ENCODE measurements at places on chromosomes 3 and 15.

GRCh38 chr3:178103140-178103539, 433.1 kb upstream of the KCNMB2 start:
- no peak for DNase-seq

DNA sequence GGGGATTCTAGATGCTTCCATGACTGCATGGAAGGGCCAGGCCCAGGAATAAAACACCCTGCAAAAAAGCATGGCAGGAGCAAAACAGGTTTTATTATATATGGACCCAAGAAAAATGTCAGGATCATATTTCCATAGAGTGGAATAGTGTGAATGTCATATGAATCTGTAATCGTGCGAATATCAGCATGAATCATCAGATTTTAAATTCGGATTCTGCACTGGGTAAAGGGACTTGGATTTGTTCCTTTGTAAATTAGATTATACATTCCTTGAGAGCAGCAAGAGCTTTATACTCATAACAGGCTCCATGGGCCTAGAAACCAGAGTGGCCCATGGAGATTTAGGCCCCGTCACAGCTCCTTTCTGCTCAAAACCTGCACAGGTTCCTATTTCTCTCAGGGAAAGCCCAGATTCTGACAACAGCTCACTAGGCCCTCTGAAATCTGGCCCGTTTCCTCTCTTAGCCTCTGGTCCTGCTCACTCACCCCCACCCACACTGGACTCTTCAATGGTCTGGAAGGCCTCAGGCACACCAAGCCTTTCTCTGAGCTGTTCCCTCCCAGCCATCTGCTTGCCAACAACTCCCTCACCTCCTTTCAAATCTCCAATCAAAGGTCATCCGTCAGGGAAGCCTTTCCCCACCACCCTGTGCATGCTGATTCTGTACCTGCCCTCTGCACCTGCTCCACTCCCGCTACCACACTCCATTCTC, 76.0 kb downstream of the FEM1B start:
- no peak for DNase-seq

DNA sequence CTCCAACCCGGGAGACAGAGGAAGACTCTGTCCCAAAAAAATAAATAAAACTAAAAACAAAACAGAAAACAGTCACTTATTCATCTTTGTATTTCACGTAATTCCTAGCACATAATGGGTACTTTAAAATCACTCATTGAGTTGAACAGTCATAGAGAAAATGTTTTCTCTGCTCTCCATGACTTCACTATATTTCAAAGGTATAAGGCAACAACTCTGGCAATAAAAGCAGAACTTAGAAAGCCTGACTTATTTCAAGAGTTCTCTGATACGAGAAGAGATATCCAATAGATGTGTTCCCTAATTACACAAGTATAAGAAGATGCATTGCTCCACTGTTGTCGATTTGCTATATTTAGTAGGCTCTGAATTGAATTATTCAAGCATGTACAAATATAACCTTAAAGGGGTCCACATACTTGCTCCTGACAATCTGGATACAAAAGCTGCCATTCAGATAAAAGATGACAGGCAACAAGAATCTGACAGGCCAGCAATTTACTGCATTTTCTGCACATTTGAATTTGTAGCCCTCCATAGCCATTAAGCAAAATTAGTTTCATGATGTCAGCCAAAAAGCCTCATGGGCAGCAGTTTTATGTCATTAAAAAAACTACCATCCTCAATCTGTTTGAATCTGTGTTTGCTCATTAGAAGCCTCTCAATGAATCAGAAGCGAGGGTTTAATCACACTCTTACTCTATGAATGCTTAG, 47.9 kb downstream of the PEAK1 start:
- DNase-seq: no peak

DNA sequence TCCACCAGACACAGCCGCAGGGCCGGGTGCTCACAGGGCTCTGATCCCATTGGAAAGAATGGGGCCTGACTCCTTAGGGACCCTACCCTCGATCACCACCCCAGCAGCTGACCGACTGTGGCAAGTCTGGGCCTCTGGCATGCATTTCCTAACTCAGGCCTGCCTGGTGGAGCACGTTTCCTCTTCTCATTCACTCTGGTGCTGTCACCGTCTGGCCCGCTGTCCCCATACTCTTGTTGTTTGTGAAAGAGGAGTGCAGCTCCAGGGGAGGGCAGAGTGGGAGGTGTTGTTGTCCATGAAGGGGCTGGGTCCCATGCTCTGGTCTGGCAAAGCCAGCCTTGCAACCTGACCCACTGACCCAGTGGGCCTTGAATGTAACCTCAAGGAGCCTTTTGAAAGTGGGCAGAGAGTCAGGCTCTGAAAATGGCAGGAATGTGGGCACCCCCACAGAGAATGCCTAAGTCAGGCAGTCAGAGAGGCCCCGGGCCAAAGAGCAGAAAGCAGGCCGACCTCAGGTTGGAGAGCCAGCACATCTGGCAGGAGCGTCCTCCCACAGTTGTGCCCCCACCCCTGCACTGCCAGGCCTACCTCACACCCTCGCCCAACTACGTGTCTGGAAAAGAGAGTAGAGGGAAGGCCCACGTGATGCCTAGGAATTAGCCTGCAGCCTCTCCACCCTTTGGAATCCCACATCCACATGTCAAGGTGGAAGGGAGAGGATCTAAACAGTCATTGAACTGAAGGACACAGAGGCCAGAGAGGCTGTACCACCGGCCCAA, 10.9 kb downstream of the SEMA7A start:
- DNase-seq: no peak

GRCh38 chr15:68277131-68277602, 378 bp upstream of the FEM1B start:
- no peak for DNase-seq

GRCh38 chr3:194779729-194780224, 94.1 kb downstream of the FAM43A start:
- DNase-seq: no peak

DNA sequence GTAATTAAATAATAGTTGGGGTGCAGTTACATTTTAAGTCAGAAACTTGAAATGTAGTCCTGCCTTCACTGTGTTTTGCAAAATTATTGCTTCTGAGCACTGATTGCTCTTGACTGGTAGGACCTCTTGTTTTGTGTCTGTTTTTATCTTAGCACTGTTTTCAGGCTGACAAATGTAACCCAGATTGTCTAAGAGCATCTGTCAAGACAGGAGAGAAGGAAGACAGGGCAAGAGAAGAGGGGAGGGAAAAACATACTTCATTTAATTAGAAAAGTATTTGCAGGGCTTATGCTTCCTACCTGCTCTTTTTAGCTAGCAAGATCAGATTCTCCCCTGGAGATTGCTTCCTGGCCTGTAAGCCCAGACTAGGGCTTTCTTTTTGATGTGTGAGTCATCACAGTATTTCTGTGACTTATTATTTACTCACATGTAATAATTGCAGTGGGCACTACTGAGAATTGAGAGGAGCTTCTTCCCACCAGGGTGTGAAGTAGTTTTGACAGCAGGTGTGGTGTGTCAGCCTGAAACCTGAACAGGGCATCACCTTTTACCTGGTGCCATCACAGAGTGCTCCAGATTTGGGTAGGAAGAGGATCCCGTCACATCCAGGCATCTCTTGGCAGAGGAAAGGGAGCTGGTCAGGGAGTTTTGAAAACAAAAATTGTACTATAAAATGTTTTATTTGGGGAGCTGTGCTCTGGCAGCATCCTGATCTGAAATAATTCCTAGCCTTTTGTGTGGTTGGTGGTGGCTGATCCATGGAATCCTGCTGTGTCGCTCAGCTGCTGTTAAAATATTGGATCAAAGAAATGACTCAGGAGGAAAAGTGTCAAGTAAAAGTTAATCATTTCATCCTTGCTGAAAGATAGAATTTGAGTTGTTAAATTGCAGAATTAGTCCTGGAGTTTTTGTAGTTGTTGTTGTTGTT, 98.2 kb downstream of the TMEM108 start:
- no peak for DNase-seq

GRCh38 chr15:90334304-90334731, 17.8 kb upstream of the ZNF774 start:
- no peak for DNase-seq

DNA sequence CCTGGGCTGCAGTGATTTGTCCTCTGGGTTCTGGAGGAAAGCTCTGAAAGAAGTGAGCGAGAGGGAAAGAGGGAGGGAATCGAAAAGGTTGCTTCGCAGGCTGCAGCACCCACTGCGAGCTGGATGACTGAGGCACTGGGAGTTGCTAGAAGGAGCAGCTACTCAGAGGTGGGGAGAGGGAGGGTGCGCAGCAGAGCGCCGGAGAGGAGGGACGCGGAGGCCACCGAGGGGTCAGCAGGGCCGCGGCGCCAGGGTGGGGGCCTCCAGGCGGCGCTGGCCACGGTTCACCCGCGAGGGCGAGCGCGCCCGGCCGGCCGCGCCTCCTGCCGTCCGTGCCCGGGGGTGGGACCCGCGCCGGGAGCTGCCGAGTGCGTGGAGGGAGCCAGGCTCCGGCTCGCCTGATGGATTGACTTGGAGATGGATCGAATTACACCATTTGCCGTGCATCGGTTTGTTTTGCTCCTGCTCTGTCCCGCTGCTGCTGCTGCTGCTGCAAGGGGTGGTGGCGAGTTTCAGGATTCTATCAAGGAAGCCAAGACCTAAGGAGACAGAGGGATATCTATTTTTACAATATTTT, at the start of gene SEMA6D:
SEMA6D (plus strand) TSS at position 470 of the 577 bp plus-strand sequence. CDS start 42,294 bp downstream, outside the sequence.
- DNase-seq: no peak

GRCh38 chr15:29844290-29844903, 22.1 kb upstream of the TJP1 start:
- DNase-seq: no peak

GRCh38 chr3:138200424-138200823, 13.3 kb downstream of the ARMC8 start:
- no peak for DNase-seq

DNA sequence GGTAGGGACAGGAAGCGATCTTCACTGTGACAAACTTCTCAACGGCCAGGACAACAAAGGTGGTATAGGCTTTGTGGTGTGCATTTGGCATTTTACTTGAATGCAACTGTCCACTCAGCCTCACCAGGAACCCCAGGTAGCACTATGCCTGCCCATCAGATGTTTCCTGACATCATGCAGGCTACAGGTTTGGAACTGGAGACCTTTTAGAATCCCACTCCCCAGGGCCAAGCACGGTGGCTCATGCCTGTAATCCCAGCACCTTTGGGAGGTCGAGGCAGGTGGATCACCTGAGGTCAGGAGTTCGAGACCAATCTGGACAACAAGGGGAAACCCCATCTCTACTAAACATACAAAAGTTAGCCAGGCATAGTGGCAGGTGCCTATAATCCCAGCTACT, 9.6 kb downstream of the STARD5 start:
- no peak for DNase-seq

DNA sequence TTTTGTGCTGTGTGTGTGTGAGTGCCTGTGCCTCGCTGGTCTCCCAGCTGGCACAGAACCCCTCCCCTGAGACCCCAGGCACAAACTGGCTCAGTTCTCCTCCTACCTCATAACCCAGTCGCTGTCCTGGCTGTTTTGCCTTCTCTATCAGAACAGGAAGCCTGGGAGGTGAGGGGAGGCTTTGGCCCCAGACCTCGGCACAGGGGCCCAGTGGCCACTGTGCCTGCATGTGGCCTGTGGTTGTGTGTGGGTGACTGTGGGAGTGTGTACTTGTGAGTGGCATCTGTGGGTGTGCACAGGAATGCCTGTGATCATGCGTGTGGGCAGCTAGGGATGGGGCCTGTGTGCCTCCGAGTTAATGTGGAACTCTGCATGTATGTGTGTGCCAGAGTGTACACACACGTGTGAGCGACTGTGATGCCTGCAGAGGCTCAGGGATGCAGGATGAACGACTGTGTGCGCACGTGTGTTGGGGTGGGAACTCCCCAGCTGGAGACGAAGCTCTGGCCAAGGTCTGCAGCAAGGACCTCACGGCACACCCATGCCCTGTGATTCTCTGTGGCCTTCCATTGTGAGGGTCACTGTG, 32.3 kb downstream of the PSTPIP1 start:
- DNase-seq: no peak

DNA sequence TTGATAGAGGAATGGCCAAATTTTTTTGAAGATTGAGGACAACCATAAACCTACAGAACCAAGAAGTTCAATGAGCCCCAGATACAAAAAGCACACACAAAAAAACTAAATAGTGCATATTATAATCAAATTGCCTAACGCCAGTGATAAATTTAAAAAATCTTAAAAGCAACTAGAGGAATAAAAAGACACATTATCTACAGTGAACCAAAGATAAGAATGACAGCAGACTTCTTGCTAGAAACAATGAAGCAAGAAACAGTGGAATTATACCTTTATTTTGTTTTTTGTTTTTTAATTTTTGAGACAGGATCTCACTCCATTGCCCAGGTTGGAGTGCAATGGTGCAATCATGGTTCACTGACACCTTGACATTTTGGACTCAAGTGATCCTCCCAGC, 9.9 kb upstream of the SAMD7 start:
- DNase-seq: no peak

DNA sequence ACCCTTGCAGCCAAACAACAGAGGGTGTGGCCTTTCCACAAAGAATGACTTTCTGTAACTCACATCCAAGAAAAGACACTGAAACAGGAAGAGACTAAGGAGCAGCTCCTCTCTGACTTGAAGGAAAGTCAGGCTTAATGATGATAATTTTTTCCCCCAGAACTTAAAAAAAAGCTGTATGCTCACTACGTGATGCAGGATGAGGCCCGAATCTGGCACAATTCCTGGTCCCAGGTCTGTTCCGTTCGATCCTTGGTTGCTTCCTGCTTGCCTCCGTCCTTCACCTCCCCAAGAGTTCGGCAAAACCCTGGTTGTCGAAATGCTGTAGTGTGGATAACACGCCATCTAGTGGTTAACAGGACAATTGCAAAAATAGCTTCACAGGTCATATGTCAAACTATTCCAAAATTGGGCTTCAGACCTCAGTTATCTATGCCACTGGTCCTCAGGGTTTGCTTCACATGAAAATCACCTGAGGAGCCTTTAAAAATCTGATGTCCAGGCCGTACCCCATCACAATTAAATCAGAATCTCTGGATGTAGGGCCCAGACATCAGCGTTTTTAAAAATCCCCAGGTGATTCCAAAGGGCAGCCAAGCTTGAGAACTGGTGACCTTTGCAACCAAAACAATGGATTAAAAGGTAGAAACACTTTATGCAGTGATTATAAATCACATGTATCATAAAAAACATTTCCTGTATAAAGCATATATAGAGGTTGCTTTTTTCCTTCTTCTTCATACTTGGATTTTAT, 28.1 kb upstream of the SYNM start:
- DNase-seq: peak; percentile 78

DNA sequence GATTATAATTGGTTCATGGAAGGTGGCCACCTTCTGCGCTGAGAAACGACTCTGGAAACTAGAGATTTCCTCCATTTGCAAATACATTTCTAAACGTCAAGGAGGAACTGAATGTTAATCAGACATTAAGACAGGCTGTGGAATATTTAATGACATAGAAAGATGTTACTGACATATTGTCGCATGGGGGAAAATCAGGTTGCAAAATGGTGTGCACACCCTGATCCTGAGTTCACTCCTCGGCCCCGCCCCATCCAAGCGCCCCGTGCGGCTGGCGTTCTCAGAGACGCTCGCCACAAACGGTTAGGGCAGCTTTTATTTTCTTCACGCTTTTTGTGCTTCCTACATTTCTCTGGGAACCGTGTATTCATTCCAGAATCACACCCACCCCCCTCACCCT, 10.7 kb downstream of the H1-8 start:
- DNase-seq: no peak

DNA sequence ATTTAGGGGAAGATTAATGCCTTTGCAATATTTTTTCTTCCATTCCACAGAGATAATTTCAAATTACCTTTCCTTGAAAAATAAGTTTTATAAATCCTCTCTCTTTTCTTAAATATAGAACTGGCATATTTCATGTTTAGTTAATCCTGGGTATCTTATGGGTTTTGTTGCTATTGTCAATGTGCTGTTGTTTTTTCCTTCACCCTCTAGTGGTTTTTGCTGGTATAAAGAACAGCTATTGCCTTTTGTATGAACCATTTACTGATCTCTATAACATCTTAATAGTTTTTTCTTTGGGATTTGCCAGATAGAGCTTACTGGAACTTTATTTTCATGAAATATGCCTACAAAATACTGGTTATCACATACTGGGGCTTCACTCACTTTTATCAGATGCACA, 359.6 kb upstream of the DPPA4 start:
- DNase-seq: no peak

Data from activated CD4-positive, alpha-beta T cell treated with anti-CD3 and anti-CD28 coated beads, Interleukin-2, Interleukin-6, amounts not matched to agents 100 ng/mL and 50 ng/mL, durations not matched to agents 16 hours and 8 hours (primary cell).